ENCODE measurements at places on chromosomes 2 and 18. TPM values are rescaled to one million over a fixed set of nuclear protein-coding genes. Genes with fewer than 3 reads are reported as not detected.

DNA sequence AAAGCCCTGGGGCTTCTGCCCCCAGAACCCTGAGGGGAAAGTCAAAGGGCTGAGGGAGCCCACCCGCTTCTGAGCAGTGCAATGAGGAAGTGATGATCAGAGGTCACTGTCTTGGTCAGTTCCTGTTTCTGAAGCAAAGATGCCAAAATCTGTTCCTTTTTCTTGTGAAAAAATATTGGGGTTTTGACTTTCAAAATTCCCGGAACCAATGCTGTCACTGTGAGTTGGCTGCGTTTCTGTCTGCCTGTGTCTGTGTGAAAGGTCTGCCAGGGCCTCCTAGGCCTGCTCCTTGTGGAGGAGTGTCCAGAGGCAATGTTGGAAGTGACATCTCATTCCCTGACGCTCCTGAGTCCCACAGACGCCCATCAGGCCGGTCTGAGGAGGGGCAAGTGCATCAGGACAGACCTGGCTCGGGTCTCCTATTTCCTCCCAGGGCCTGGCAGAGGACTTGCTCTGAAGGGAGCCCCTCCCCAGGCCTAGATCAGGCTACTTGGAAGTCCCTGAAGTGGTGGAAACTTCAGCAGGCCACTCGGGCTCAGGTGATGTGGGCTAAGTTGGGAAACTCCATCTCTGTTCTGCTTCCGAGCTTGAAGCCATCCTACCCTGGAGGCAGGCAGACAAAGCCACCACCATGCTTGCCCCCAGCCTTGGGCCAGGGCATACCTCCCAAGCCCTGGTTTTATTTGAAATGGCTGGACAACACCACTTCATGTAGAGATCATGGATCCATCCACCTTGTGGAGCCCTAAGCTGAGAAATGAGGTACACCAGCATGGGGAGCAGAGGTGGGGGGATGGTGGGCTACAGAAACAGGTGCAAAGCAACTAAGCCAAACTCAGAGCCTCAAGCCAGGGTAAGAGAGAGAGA is 51.0 kb downstream of the PKDCC start:
- no peak for DNase-seq

Gene UGT1A3
- total RNA-seq, result not detected

GRCh38 chr2:41903474-41904135 is 144.2 kb upstream of the PKDCC start:
- no peak for DNase-seq

GRCh38 chr2:223148516-223148915 is 96.5 kb downstream of the KCNE4 start:
- DNase-seq, result no peak

GRCh38 chr2:39919511-39920306 is 140.7 kb upstream of the THUMPD2 start:
- no peak for DNase-seq

- DNase-seq, result peak; percentile 72
Observed at GRCh38 chr18:8389391-8390340, 219.6 kb upstream of the RAB12 start.

DNA sequence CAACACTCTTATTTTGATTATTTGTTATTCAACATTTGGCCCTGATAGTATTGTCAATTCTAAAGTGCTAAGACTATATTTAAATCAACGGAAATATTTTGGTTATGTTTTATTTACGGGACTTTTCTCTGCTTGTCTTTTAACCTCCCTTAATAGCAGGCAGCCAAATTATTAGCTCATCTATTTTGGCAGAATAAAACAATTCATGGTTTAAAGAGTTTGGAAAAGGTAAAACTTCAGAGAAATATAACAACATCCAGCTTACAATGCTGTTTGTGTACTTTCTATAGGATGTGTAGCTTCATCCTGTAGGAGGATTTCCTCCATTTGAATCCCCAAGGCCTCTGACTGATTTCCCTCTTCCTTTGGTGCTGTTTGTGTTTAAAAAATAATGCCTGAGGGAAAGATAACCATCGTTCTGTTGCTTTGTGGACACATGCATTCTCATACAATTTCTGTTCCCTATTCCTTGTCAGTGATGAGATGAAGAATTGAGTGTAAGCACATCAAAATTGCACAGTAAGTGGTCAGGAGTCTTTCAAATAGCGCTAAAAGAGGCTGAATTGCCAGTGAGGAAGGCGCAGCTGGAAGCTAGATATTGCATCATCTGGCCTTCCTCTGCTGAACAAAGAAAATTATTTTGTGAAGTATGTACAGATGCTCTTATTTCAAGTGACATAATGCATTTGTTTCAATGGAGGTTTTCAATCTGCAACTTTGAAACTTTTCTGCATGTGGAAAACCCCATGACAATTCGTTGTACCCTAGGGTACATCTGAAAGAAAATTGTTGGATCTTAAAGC is 80.3 kb downstream of the CD28 start:
- DNase-seq, result peak; percentile 30

Gene LOXHD1
- 0.21 TPM for total RNA-seq

- no peak for DNase-seq
Observed at GRCh38 chr2:159851941-159852340, 53.9 kb upstream of the CD302 start.

DNA sequence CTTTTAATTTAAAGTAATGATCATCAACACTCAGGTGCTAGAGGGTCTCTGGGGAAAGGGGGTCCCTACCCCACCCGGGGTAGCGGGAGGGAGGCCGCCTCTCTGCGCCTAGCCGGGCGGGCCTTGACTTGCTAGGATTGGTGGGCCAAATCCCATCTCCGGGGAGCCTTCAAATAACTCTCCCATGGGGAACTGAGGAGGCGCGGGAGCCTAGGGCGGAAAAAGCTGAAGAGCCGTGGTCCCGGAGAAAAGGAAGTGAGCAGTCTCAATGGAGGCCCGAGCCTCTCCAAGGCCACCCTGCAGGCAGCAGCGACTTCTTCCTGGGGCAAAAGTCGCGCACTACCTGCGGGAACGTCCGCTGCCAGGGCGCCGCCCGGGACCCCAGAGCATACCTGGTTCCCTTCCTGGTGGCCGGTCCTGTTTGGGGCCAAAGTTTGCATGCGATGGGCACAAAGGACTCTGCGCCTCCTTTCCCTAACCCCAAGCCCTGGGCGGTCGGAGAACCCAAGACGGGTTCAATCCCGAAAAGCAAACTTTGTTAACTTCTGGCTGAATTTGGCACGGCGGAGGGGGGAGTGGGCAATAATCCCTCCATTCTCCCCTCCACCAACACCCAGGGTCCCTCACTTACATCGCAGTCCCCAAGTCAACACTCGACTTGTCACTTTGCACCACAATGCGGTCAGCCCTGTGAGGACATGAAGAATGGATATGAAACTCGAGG is 13.6 kb downstream of the EN1 start:
- DNase-seq, result no peak

DNA sequence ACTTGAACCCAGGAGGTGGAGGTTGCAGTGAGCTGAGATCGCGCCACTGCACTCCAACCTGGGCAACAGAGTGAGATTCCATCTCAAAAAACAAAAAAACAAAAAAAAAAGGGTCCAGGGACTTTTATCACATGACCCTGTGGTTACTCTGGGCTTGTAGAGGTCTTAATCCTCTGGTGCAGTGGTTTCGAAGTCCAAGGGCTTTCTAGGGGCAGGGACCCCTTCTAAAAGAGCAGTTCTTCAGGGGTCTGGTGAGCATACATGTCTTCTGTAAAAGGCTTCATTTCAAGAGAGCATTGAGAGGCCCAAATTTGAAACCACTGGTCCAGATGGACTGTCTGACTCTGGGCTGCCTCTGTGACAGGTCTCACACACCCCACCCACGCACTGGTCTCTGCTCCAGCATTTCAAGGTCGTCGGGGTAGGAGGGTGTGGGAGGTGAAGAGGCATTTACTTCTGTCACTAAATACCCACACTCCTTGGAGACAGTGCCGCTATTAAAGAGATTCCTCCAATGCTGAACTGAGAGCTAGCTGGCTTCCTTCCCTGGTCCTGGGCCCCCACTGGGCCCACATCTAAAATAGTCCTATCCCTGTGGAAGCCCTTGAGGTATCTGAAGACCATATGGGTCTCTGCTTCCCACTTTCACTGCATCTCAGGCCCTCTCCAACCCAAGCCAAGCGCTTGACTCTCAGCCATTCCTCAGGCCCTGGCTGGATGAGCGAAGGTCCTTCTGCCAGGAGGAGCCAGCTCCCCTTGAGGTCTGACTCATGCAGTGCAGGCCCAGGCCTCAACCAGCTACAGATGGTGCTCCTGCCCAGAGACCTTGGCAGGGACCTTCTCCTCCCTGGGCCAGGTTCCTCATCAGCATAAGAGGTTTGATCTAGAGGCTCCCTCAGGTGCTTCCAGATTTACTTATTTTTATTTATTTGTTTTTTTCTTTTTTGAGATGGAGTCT is 44.8 kb downstream of the PAX8 start:
- DNase-seq, result no peak

- no peak for DNase-seq
Observed at GRCh38 chr18:6650127-6650507, 79.4 kb upstream of the ARHGAP28 start.

DNA sequence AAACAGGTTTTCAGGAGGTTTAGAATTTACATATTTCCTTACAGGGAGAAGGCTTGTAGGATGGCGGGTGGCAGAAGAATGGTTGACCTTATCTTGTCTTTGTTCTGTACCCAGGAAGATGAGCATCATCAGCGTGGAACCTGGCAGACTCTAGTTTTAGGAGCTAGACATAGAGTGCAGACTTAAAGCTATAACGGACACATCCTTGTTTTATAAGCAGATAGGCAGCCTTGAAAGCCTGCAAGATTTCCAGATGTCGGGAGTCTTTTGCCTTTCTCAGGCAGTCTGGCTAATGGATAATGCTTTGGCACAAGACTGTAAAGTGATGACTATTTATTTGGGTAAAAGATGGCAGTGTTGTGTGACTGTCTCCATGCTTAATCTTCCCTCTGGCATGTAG is 11.7 kb downstream of the AQP12B start:
- no peak for DNase-seq

- DNase-seq, result no peak
Observed at GRCh38 chr18:45782662-45783061, 42.8 kb upstream of the SIGLEC15 start.

- no peak for DNase-seq
Observed at GRCh38 chr2:241270531-241270930, 44.9 kb downstream of the HDLBP start.

DNA sequence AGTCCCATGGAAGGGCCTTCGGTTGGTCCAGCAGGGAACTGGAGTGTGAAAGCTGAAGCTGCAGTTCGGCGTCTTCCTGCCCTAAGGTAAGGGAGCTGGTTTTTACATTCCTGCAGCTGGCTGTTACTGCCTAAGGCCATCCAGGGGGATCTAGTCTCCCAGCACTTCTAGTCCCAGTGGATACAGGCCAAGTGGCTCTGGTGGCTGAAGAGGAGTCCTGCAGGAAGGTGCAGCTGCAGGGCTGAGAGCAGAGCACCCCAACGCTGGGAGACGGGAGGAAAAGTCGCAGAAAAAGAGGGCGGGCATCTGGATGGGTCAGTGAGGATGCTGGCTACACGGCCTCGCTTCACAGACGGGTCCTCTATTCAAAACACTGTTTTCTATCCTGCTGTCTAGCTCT is 225.0 kb upstream of the HS6ST1 start:
- DNase-seq, result no peak

GRCh38 chr2:189465076-189465475 is 23.8 kb downstream of the WDR75 start:
- DNase-seq, result no peak

Gene TRIP12
- total RNA-seq, result 190 TPM

Gene CGREF1
- 9.8 TPM for total RNA-seq

DNA sequence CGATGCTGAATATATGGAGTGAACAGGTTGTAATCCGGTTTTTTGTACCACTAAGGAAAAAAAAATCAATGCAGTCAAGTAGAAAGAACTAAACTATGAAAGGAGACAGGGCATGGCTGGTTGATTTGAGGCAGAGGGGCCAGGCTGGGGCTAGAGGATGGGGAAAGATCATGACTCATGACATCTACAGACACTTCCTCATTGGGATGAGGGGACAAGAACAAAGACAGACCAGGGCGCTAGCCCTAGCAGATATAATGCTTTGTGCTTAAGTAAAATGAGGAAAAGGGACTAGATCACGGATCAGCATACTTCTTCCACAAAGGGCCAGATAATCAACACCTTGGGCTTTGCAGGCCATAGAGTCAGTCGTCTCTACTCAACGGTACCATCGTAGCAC is 55.8 kb downstream of the ST6GAL2 start:
- no peak for DNase-seq

GRCh38 chr2:152696476-152696875 is 20.8 kb downstream of the PRPF40A start:
- no peak for DNase-seq

Gene LRATD1
- total RNA-seq, result 1.3 TPM

DNA sequence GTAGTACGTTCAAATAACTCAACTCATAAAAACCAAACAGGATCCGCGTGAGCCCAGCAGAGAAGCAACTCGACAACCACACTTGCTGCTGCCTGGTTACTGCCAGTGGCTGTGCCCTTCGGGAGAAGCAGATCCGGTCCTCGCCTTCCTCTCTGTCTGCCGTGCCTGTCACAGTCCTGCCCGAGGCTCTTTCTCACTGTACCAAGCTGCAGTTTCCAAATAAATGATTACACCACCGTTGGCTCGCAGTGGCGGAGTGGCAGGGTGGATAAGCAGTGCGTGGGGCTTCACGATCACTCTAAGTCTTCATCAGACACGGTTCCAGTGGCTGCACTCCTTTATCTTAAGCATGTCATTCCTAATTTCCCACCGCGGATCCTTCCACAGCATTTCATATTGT is 26.1 kb upstream of the SALL3 start:
- no peak for DNase-seq

- DNase-seq, result no peak
Observed at GRCh38 chr2:16196687-16197503, 256.5 kb downstream of the MYCN start.

DNA sequence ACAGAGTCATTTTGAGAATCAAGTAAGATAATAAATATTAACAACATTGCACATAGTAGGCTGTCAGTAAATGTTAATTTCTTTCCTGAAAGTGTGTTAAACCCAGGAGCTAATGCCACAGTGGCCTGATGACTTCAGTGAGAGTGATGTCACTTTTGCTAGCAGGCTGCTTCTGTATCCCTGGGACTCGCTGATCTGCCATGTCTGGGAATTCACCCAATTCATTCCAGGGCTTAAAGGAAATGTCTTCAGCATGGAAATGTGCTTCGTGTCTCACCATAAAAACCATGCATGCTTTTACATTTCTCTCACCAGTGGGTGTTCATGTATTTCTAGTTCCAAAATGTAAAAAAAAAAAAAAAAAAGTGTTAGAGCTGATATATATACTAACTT is 56.8 kb upstream of the MAPRE3 start:
- no peak for DNase-seq

GRCh38 chr18:48859311-48860268 is 91.2 kb downstream of the SMAD7 start:
- DNase-seq, result no peak
